Urothelium cell line (cell line): ENCODE measurements at places on chromosomes 5 and 9.

DNA sequence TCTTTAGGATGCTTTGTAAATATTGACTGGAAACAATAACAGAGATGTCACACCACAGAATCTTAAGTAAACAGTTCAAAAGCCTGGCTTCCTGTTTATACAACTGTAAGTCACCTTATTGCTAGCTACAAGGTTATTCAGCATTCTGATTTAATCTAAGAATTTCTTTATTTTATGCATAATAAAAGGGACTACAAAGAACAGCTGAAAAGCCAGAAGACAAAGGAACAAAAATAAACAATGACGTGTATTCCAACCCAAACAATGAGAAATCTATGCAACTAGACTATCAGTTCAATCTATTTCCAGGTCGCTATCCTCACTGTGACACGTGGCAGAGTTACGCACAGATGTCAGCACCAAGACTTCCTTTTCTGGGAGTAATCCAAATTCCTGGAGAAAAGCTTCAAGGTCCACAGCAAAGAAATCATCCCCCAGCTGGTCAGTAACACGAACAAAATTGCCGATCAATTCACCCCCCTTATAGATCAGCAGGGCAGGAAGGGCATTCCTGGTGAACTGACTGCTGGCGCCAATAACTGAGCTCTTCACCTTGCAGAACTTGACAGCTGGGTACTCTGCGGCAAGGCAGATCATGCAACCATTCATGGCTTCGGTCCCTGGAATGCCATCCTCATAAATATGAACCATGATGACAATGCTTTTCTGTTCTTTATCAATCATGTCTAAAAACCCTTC lies 8.4 kb downstream of the PDCL start:
- no peak for DNase-seq

DNA sequence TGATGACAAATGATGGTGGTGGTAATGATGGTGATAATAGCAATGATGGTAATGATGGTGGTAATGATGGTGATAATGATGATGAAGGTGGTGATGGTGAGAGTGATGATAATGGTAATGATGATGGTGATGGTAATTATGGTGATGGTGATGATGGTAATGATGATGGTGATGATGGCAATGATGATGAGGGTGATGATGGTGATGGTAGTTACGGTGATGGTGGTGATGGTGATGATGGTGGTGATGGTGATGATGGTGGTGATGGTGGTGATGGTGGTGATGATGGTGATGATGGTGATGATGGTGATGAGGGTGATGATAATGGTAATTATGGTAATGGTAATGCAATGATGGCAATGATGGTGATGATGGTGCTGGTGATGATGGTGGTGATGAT lies 91.1 kb downstream of the DAP start:
- no peak for DNase-seq

DNA sequence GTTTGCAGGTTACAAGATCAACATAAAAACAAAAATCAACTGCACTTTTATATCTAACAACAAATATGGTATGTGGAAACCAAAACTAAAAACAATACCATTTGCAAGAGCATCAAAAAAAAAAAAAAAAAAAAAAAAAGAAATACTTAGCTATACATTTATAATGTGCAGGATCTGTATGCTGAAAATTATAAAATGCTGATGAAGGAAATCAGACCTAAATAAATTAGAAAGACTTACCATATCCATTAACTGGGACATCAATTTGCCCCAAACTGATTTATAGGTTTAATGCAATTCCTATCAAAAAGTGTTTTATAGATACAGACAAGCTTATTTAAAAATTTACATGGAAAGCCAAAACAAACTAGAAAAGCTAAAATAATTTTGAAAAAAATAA lies 60.4 kb upstream of the OTP start:
- DNase-seq: no peak

- DNase-seq: no peak
These were observed 77.1 kb upstream of the FST start for GRCh38 chr5:53403291-53403690.

DNA sequence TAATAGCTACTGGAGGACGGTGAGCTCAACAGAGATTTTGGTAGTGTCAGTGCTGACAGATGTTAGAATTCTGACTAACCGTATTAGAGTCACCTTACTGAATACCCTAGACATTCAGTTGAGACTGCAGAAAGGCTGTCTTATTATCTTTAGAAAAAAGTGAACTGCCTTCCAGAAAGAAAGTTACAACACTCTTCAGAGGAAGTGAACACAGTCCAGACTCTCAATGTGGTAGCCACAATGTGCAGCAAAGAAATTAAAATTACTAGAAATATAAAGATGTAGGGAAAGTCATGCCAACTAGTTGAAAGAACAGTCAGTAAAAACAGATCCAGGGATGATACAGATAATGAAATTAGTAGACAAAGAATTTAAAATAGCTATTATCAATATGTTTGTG lies 47.1 kb upstream of the COL15A1 start:
- DNase-seq: no peak

GRCh38 chr5:154516475-154516874 lies 38.4 kb upstream of the HAND1 start:
- no peak for DNase-seq

- DNase-seq: peak; percentile 64
These were observed 51.4 kb downstream of the PFDN1 start for GRCh38 chr5:140251527-140251973.

DNA sequence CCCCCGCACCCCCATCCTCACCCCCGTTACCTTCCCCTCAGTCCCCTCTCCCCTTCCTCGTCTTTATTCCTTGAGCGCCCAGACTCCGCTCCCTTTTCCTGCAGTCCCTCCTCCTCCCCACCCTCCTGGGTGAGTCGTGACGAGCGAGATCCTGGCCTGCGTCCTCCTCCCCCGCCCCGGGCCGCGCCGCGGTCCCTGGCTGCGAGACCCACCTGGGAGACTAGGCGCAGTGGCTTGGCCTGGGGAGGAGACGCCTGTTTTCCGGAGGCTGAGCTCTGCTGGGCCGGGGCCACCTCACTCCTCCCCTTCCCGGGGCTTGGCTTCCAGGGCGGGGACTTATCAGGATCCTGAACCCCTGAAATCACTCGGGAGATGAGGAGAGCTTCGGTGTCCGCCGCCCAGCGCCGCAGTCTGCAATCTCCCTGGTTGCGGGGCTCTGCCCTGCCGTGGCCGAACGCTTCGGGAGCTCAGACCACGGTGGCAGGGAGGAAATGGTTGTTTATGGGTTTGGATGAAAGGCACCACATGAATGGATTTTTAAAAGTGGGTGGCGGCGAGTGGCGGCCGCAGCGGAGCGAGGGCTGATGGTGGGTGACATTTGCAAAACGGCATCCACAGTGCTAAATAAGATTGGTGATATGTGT lies 984 bp downstream of the STXBP1 start:
- peak; percentile 62 for DNase-seq

- DNase-seq: no peak
These were observed 28.4 kb upstream of the FAM120A start for GRCh38 chr9:93422977-93423616.

DNA sequence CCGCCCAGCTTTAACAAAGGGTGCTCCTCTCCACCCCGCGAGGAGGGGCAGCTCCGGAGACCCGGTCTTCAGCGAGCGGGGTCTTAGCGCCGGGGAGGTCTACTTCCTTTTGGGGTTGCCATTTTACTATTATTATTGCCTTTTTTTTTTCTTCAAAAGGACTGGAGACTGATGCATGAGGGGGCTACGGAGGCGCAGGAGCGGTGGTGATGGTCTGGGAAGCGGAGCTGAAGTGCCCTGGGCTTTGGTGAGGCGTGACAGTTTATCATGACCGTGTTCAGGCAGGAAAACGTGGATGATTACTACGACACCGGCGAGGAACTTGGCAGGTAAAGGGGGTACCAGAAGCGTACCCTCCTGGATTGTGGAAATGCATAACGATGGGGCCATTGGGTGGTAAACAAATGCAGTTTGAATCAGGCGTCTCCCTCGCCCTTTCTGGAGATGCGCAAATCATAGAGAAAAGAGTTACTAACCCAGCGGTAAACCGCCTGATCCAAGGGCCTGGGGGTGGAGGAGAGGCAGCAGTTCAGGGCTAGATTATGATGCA lies 1.2 kb downstream of the DAPK1 start:
- no peak for DNase-seq
